ENCODE measurements at places on chromosomes 7 and 10.

DNA sequence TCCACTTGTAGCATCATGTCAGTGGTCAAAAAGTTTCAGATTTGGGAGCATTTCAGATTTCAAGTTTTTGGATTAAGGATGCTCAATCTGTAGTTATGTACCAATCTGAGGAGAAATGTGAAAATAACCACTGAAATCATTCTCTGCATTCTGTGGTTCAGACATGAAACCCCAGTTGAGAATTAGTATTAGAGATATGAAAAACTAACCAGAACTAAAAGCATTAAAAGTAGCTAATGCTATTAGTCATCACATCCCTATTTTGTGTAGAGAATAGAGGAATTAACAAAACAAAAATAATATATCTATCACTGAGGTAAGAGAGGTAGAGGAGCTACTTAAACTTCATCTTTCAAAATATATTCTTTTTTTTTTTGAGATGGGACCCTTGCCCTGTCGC lies 28.0 kb downstream of the MICU1 start:
- DNase-seq, result no peak

- DNase-seq, result no peak
Observed at GRCh38 chr10:119449760-119450461, 92.6 kb downstream of the RGS10 start.

GRCh38 chr10:46022978-46023702 lies 7.3 kb downstream of the NCOA4 start:
- DNase-seq, result peak; percentile 84

DNA sequence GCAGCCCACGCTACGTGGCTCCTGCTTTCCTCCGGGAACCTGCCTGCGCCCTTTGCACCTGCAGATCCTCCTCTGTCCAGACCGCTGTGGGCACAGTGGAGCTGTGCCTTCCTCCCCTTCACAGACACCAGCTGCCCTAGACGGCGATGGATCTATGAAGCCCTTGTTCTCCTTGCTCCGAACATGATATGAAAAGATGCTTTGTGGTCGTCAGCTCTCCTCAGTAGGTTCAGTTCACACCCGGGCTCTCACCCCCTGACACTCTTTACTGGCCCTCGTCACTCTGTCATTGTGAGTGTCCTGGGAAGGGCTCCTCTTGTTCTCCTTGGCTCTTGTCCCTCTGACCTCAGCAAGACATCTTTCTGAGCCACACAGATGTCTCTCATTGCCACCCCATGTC lies 4.2 kb downstream of the ZNF488 start:
- no peak for DNase-seq

DNA sequence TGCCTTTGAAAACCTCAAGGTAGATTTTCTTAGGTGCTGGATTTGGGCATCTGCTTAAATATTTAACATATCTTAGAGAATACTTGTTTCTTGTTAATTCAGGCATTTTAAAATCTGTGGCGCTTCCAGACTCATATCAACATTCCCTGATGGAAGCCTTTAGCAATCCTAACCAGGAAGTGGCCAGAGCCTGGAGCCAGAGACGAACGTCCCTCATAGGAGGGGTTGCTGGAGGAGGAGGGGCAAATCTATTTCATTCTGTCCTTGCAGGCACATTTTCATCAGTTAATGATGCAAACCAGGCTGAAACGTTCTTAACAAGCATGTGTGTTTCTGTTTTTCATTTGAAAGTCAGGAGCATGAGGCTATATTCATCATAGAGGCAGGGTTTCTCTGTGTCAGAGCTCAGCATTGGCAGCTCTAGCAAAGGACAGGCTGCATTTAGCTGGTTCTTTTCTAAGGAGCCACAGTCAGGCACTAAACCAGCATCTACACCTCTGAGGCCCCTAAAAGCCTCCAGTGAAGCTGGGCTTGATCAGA lies 17.8 kb upstream of the IFIT2 start:
- no peak for DNase-seq

- no peak for DNase-seq
Observed at GRCh38 chr7:50633414-50633710, 68.2 kb upstream of the DDC start.

GRCh38 chr7:87341441-87341840 lies 4.0 kb upstream of the CROT start:
- DNase-seq, result no peak

GRCh38 chr10:15781381-15781960 lies 61.7 kb upstream of the ITGA8 start:
- DNase-seq, result no peak

DNA sequence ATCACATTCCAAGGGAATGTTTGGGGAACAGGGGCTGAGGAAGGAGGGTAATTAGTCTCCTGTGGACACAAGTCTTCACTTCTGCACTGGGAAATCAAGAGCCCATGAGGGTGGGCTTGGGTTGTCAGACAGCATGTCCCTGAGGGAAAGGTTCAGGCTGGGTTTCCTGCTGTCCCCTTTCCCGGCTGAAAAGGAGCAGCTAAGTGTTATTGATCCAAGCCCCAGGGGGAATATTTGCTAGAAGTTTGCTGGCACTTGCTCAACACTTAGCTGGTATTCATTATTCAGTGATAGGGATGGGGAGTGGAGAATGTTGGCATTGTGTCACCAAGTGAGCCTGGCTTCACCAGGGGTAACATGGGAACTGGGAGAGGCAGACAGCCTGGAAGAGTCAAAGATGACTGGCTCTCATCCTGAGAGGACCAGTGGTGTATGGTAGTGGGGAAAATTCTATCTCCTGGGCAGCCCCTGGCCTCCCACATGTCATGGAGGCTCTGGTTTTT lies 344.4 kb upstream of the PODXL start:
- no peak for DNase-seq

- DNase-seq, result no peak
Observed at GRCh38 chr10:86802473-86803108, 46.2 kb downstream of the BMPR1A start.

GRCh38 chr10:12332572-12333379 lies 16.6 kb upstream of the CAMK1D start:
- peak; percentile 35 for DNase-seq

GRCh38 chr7:36563706-36564327 lies 160.5 kb downstream of the AOAH start:
- DNase-seq, result no peak

GRCh38 chr10:81872206-81872862 lies 2.7 kb upstream of the NRG3 start:
- DNase-seq, result no peak

- DNase-seq, result no peak
Observed at GRCh38 chr7:13627455-13627854, 362.0 kb downstream of the ETV1 start.

DNA sequence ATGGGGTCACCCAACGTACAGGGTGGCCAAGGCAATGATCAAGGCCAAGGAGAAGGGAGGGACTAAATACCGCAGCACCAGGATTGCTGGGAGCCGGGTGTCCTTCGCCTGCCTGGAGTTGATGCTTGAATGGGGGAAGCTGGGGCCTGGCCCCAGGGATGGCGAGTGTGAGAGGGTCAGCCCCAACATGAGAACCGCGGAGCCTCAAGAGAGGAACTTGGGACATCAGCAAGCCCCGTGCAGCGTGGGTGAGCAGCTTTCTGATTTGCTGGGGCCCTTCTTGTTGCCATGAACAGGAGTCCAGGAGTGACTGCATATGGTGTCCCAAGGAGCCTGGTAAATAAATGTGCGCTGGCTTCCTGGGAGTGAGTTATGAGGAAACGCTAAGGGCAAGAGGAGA lies 72.8 kb upstream of the PITRM1 start:
- DNase-seq, result no peak
